T1000 (cell line): ENCODE measurements at places on chromosomes 5 and 9.

- DNase-seq: no peak
These were observed 2.2 kb downstream of the FBXL7 start for GRCh38 chr5:15502208-15502607.

- DNase-seq: no peak
These were observed 29.2 kb upstream of the GLRA1 start for GRCh38 chr5:151953833-151954232.

DNA sequence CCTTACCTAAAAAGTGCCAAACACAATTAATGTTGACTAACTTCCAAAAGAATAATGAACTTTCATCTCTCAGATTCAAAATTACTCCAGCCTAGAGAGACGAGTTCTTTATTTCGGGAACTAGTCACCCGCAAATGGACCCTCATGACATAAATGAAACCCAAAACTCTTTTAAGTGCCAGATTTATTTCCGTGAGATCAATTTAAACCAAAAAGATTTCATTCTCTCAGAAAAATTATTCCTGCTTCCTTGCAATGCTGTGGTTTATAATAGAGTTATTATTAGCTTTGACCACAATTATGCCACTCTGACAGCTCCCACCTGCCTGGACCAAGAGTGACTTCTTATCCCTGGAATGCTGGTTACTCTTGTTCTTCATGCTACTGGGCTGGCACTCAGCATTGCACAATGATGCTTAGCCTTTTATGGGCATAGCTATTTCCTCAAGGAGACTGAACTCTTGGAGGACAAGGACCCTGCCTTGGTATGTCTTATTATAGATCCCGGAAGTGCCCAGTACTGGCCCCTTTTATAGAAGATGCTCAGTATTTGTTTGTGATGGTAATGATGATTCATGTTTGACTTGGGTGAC is 183.5 kb downstream of the SNX18 start:
- peak; percentile 55 for DNase-seq

GRCh38 chr5:35203403-35203802 is 26.9 kb downstream of the PRLR start:
- no peak for DNase-seq

- no peak for DNase-seq
These were observed 128.7 kb upstream of the SLC27A6 start for GRCh38 chr5:128836571-128836970.

DNA sequence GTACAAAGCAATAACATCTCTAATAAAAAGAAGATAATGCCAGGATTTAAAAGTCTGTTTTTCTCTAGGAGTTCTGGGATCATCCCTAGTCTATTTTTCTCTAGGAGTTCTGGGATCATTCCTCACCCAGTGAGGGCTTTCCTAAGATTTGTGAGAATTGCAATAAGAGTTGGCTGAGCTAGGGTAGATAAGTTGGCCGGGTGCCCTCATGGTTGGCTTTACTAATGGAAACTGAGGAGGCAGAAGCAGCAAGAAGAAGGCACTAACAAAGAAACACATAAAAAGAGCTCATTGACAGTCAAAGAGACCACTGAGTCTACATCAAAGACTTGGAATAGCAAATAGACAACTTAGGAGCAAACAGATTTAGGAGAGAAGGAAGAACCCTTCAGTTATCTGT is 4.2 kb downstream of the SLC1A3 start:
- DNase-seq: no peak

GRCh38 chr5:157387041-157387563 is 72.9 kb upstream of the NIPAL4 start:
- no peak for DNase-seq

- no peak for DNase-seq
These were observed 14.0 kb upstream of the JAK2 start for GRCh38 chr9:4970970-4971641.

GRCh38 chr9:95313010-95313498 is 4.5 kb downstream of the FANCC start:
- no peak for DNase-seq

- no peak for DNase-seq
These were observed 62.1 kb upstream of the ATG10 start for GRCh38 chr5:81909677-81910076.

DNA sequence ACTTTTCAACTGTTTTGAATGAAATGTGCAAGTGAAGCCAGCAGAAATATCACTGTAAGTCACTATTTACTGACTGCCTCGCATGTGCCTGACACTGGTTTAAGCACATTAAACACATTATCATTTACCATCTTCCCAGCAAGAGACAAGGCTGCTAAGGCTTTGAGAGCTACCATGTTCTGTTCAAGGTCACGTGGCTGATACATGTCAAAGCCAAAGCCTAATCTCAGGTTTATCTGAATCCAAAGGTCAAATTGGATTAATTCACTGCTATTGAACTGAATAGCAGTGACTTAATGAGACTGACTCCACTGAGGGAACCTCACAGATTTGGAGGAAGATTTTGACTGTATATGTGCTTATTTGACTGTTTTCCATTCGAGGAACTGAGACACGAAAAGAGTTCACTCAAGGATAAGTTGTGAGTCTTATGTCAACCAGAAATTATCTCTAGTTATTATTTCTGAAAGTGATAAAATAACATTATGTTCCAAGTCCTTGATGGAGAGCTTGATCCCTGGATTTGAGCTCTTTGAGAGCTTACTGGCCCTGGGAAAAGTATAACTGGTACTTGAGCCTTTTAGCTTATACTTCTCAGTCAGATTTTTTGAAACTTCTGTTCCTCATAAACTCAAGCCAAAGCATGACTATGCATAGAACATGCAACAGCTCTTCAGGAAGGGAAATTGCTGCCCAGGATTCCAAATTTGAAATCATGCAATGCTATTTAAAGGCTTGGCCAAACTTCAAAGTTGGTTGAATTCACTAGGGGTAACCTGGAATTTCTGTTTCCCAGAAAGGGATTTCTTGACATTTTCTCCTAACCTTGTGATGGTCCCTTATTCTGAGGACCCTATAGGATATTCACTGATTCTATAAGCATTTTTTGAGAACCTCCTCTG is 23.4 kb upstream of the ARHGAP26 start:
- no peak for DNase-seq

GRCh38 chr9:14277244-14277643 is 36.7 kb downstream of the NFIB start:
- DNase-seq: no peak

DNA sequence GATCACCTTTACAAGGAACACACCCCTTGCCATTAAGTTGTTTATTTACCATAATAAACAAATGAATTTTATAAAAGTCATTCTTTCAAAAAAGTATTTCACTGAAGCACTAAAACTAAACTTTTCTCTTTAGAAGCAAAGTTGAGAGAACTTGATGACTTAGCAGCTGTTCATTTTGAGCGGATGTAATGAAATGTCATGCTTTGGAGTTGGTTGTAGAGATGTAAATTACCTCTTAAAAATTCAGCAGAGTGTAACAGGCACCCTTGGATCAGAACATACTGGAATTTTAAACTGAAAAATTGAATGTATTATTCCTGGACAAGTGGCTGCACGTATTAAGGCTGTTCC is 617.2 kb downstream of the PDE4D start:
- DNase-seq: no peak

DNA sequence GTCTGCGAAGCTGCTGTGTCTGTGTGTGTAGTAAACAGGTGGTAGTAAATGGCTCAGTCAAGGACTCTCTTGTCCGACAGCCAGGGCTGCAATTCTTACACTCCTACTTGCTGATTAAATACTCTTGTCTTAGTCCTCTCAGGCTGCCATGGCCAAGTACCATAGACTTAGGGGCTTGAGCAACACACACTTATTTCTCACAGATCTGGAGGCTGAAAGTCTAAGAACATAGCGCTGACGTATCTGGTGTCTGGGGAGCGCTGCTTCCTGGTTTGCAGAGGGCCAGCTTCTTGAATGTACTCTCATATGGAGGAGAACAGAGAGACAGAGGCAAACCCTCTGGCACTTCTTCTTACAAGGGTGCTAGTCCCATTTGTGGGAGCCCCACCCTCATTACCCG is 411.0 kb downstream of the MED10 start:
- DNase-seq: no peak

GRCh38 chr5:40478766-40479165 is 200.9 kb upstream of the PTGER4 start:
- DNase-seq: no peak

DNA sequence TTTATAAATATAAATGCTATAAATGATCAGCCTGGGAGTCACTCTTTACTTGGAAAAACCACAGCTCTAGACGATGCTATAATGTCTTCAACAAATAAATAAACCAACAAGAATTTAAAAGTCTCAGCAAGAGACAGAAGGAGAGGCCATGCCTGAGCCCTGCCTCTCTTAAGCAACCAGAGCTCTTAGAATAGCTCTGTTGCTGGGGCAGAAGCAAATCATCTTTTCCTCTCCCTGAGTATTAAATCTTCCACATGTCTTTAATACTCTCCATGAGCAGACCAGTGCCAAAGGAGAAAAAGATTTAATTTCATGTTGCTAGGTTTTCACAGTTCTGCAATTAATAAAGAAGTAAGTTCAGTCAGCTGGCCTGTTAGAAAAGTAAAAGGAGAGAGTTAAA is 408.0 kb upstream of the SLC30A5 start:
- no peak for DNase-seq

GRCh38 chr5:121489972-121490371 is 361.7 kb upstream of the FTMT start:
- DNase-seq: no peak

GRCh38 chr9:3698531-3698930 is 172.7 kb upstream of the RFX3 start:
- DNase-seq: no peak

- DNase-seq: peak; percentile 19
These were observed 58.5 kb downstream of the ALDH1A1 start for GRCh38 chr9:72894342-72894741.

GRCh38 chr5:135392256-135392655 is 6.8 kb downstream of the MACROH2A1 start:
- DNase-seq: no peak

- no peak for DNase-seq
These were observed 74.6 kb downstream of the USP20 start for GRCh38 chr9:129909851-129910250.

- DNase-seq: no peak
These were observed 605.8 kb upstream of the PTGER4 start for GRCh38 chr5:40073927-40074326.

- no peak for DNase-seq
These were observed 41.9 kb downstream of the NACC2 start for GRCh38 chr9:136052991-136053756.

DNA sequence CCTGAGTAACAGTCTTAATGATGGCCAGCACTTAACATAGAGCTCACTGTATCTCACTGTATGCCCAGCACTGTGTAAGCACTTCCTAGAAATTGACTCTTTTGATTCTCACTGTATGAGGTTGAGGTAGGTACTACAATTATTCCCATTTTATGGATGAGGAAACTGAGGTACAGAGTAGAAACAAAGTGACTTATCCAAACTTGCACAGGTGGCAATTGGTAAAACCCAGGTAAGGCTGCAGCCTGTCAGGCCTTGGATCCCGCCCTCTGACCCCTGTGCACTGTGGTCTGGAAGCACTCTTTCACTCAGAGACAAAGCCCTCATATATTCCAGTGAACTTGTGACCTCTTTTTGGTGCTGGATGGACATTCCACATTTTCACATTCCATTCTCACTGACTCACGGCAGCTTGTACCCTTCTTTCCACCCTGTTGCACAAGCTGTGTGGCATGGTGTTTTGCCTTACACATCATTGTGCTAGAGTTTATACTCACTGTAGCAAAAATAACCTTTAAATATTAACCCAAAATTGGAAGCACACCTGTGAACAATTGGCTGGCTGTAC is 21.7 kb downstream of the ANKRD55 start:
- no peak for DNase-seq

DNA sequence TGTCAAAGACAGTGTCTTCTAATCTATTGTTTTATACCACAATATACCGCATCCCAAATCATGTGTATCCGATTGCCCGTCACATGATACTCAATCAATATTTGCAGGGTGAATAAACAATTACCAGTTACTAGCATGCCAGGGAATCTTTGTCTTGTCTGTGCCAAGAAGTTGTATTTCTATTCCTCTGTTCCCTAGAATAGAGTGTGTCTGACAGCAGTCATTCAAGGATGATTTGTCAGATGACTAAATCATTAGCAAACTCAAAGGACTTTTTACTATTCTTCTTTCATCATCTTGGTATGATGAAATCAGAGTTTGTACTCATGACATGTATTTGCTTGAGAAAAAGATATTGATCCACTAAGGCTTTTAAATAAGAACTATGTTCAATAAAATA is 348.8 kb downstream of the HTR1A start:
- no peak for DNase-seq

DNA sequence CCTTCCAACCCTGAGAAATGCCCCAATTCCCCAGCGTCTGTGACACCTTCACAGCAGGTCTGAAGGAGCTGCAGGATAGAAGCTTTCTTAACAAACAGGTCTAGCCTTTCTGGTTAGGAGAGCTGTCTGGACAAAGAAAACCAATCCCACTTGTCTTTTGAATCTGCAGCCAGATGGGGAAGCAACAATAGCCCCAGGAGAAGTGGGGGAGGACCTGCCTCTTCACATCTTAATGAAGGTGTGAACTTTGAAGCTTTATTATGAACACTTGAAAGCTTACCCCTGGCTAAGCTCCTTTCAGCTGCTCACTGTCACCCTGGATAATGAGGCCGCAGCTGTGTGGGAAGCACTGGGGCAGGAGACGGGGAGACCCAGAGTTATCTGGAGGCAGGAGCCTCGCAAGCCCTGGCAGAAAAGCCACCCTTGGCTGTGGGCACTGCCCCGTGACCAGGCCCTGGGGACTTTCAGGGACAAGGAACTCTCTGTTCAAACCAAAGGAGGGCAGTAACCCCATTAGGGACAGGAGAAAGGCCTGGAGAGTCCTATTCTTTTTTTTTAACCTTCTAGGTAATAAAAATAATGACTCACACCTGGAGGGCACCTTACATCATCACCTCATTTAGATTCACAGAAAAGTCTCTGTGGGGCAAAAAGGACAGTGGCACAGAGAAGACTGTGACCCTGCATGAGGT is 151.8 kb upstream of the RAD23B start:
- DNase-seq: no peak

DNA sequence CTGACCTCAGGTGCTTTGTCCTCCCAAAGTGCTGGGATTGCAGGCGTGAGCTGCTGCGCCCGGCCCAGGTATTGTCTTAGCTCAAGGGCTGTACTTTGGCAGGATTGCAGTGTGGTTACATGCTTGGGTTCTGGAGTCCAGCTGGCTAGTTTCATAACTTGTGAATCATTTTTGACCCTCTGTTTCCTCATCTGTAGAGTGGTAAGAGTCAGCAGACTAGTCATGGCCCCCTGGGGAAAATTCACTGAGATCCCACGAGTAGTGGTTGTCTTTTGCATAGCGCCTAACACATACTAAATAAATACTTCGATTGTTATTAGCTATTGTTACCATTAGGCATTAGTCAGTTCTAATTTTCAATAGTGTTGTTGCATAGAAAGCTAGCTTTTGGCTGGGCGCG is 14.3 kb downstream of the PTPA start:
- DNase-seq: peak; percentile 81

GRCh38 chr5:139438707-139439012 is 665 bp downstream of the DNAJC18 start:
- no peak for DNase-seq
